H4 (cell line): ENCODE measurements at places on chromosomes 5 and 9.
A peak's percentile ranks its signal among the peaks of the same experiment; 100 is the strongest.

DNA sequence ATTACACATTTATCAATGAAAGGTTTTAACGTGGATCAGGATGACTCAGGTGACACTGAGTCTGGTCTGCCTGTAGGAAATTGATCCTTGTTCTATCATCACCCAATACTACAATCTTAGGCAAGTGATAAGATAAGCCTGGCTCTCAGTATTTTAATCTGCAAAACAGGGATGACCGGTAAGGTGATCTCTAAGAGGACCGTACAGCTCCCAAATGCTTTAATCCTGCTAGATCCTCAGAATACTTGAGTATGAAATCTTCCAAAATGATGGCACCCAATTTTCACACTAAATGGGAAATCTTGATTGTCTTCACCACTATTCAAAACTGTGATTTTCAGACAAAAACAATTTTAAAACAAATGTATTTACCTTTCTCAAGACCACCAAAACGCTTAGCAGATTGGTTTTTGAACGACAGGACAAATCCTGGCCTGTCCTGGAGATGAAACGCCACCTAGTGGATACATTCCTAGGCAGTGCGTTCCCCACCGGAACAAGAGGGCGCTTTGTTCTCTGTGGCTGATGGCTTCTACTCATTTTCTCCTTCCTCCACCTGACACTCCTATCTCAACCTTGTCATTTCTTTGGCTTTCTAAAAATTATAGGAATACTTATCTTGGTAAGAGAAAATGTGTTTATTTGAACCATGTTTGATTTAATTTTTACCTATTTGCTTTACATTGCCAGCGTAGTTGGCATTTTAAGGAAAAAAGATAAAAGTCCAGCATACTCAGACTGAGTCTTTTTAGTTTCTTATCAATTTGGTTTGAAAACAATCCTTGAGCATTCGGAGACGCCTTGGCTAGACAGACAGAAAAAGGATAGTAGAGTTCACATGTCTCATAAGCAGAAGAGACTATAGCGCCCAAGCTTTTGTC lies 41.2 kb upstream of the VCAN start:
- DNase-seq: peak; percentile 58

GRCh38 chr9:111730937-111731567 lies 63.7 kb downstream of the SHOC1 start:
- DNase-seq: peak; percentile 8

GRCh38 chr5:173497685-173498084 lies 118.8 kb downstream of the BOD1 start:
- DNase-seq: no peak

GRCh38 chr5:57863661-57864060 lies 381.1 kb upstream of the ACTBL2 start:
- DNase-seq: peak; percentile 66

DNA sequence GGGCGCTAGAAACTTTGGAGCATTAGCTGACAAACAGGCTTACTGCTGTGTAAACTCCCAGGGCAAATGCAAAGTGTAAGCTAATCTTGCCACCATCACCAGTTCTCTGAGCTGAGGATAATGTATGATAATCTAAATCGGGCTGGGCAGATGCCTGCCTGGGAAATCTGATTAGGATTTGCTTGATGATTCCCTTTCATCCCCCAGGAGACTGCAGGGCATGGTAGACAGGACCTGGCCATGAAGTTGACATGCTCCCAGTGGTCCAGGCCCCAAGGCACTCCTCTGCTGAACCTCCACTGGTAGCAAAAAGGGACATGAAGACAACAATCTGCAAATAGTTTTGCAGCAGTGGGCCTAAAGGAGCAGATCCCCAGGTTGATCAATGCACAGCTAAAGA lies 317.5 kb downstream of the SPOCK1 start:
- no peak for DNase-seq

DNA sequence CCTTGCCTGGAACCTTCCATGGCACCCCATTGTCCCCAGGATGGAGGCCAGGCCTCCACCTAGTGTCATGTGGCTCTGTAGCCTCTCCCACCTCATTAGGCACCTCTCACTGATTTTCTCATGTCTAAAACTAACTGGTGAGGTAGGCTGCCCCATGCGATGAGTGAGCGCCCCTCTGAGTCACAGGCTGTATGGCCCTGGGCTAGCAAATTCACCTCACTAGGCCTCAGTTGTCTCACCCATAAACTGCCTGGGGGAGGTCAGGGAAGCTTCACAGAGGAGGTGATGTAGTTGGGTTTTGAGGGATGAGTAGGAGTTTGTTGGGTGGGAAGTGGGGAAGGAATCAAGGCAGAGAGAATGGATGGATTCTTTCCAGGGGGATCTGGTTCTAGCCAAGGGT lies 8.8 kb downstream of the RXRA start:
- DNase-seq: no peak

DNA sequence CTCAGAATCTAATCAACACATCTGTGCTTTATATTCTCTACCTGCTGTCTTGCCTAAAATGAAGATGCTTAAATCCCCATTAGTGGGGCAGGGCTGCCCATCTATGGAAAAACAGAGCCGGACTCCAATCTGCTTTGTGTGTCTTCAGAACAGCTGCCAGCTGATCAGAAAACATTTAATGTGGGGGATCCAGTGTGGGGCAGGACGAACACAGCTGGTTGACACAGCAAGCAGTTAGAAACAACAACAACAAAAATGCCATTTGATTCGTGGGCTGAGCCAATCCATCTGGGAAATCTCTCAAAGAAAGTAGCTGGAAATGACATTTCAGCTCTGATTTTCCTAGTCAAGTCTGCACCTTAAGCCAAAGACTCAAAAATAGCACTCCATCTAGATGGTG lies 99.8 kb downstream of the PPP2R2B start:
- DNase-seq: no peak

DNA sequence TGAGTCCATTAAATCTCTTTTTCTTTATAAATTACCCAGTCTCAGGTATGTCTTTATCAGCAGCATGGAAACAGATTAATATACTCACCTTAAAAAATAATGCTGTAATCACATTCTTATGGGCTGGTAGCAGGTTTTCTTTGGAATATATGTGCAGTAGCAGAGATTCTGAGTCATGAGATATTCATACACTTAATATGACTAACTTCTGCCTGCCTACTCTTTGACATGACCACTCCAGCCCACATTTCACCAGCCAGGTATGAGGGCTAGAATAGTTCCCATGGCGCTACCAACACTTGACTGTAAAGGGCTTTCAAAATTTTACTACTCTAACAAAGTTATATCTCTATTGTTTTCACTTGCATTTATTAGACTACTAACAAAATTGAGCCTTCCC lies 74.1 kb upstream of the GHR start:
- DNase-seq: no peak

DNA sequence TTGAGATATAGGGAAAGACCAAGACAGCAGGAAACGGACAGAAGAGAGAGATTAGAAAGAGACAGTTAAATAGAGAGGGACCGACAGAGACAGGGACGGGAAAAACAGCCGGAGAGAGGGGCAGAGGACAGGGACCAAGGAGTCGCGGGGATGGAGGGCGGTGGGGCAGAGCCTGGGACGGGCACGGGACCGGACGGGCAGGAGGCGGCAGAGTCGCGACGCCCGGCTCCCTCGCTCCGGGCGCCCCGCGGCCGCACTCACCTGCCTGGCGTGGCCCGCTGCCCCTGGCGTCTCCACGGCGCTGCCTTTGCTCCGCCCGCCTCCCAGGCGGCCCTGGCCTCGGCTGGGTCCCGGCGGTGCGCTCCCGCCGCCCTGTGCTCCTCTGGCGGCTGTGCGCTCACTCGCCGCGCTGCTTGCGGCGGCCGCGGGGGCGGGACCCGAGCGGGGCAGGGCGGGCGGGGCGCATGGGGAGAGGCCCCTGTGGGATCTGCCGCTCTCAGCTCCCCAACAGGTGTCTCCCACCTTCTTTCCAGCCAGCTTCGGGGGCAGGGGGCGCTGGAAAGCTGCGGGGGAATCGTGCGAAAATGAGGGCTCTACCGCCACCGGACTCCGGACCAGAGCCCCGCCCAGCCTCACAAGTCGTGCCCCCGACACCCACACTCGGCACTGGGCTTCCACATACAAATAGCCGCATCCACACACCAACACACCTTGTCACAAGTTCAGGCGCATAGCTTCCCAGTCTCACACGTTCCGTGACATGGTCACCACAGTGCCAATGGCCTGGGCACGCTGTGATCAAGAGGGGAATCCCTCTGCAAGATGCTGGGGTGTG lies at the start of gene ARID3C:
Gene ARID3C (minus strand): TSS at position 411 of the 835 bp plus-strand sequence. CDS start 1,052 bp downstream, outside the sequence.
- DNase-seq: no peak

DNA sequence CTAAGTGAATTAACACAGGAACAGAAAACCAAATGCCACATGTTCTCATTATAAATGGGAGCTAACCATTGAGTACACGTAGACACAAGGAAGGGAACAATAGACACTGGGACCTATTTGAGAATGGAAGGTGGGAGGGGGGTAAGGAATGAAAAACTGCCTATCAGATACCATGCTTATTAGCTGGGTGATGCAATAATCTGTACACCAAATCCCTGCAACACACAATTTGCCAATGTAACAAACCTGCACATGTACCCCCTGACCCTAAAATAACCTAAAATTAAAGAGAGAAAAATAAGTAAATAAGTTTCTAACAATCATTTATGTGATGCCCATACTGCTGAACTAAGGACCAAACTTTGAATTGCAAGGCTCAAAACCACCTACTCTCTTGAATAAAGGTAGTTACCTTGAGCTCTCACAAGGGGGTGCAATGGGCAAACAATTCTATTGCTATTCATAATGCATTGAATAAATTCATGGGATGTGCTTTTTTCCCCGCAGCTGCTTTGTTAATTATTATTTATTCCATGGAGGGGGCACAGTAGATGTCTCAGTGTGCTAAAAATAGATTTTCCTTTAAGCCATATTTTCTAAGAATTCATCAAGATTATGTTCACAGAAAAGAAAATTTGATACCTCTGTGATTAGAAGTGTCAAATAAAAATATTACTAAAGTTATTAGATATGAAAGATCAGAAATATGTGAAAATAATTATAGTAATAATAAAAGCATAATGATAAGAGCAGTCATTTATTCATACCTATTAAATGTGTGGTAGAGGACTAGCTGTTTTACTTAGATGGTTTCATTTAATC lies 76.2 kb upstream of the PTPN3 start:
- DNase-seq: peak; percentile 62

DNA sequence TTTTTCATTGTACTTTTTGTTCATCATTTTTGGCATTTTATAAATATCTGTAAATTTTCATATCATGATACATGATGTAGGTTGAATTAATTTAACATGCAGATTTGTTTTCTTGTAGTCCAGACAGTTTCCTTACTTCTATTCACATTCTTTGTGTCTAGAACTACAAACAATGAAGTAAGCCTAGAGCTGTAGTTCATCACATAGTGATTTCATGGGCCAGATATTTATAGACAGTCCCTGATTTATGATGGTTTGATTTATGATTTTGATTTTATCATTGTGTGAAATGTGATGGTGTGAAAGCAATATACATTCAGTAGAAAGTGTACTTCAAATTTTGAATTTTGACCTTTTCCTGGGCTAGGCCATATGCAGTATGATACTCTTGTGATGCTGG lies 139.0 kb downstream of the ARHGEF28 start:
- no peak for DNase-seq

GRCh38 chr5:158987231-158987630 lies 112.5 kb downstream of the EBF1 start:
- no peak for DNase-seq

GRCh38 chr9:106283769-106284168 lies 579.2 kb upstream of the ZNF462 start:
- no peak for DNase-seq

DNA sequence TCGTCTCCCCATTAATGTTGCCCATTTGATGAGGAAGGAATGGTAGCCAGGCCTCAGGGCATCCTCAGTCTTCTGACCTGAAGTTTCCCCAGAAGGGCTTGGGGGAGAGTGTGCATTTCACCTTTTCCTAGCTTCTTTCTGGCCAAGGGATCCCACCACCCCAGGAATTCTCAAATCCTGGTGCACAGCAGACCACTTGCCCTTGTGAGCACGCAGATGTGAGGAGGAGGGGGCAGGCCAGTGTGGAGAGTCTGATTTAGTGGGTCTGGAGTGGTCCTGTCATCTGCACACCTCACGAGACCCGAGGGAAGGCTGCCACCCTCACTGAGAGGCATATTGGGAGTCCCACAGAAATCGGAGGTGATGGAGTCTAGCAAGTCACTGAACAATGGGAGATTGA lies 64.3 kb downstream of the CXXC5 start:
- DNase-seq: no peak

DNA sequence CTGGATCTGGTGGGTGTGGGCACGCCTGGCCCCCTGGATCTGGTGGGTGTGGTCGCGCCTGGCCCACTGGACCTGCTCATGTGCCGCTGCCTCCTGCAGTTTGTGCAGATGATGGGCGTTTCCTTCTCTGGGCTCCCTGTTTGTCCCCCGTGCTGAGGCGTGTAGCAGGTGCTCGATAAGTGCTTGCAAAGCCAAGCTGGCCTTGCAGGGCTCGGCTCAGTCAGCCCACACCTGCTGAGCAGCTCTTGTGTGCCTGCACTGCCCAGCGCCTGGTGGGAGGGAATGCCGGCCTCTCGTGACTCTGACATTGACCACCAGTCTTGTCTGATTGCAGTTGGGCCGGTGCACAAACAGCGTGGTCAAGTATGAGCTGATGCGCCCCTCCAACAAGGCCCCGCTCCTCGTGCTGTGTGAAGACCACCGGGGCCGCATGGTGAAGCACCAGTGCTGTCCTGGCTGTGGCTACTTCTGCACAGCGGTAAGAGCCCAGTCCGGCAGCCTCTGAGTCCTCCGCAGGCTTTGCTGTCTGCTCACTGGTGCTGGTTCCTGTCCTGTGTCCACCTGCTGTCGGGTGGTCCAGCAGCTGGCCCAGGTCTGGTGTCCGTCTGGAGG lies 102.7 kb upstream of the CACNA1B start:
- no peak for DNase-seq

GRCh38 chr5:120053841-120054240 lies 410.3 kb upstream of the PRR16 start:
- DNase-seq: no peak

GRCh38 chr9:137232510-137232909 lies 1.8 kb downstream of the SLC34A3 start:
- DNase-seq: no peak

DNA sequence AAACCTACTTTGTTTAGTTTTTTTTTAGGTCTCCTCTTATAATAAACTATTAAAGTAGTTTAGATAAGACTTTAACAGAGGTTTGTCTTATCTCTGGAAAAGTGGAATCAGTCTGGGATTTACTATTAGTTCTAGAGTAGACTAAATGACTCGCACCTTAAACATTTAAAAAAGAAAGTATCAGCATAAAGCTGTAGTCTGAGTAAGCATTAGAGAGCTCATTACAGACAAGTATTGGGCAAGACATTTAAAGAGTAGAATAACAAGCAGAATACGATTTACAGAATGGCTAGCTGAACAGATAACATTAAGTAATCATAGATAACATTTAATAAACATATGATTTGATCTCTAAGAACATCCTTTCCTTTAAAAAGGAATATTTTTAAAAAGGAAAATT lies 226.0 kb upstream of the DMAC1 start:
- DNase-seq: no peak
